ENCODE measurements at places on chromosomes 2 and 18.

DNA sequence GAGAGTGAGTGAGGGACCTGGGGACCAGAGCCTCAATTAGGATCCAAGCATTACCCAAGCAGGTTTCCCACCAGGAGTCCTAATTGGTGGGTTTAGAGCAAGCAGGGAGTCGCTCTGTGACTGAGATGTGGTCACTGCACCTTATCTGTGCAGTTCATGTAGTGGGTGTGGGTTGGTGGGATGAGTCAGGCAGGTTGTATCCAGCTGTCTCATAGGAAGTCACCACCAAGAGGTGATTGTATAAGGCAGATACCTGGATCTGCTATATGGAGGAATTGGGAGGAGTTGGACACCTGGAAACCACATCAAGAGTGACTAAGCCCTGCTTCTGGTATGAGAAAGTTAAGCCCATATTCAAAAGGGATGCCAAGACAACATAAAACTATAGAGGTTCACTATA lies 106.8 kb downstream of the ARHGAP28 start:
- DNase-seq: no peak

DNA sequence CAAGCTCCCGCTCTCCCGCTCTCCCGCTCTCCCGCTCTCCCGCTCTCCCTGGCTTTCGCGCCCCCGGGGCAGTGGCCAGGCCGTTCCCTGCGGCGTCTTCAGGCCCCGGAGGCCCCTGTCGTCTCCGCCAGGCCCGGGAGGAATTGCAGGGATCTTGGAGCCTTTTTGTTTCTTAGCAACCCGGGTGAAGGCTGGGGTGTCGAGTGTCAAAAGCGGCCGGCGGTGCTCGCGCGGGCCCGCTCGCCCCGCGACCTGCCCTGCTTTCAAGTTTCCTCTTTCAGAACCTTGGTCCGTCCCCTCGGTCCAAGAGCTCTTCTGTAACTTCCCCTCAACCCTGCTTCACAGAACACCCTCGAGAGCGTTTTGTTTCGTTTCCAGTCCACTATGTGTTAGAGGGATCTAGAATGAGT lies 1.4 kb downstream of the RNF138 start:
- DNase-seq: peak; percentile 49

DNA sequence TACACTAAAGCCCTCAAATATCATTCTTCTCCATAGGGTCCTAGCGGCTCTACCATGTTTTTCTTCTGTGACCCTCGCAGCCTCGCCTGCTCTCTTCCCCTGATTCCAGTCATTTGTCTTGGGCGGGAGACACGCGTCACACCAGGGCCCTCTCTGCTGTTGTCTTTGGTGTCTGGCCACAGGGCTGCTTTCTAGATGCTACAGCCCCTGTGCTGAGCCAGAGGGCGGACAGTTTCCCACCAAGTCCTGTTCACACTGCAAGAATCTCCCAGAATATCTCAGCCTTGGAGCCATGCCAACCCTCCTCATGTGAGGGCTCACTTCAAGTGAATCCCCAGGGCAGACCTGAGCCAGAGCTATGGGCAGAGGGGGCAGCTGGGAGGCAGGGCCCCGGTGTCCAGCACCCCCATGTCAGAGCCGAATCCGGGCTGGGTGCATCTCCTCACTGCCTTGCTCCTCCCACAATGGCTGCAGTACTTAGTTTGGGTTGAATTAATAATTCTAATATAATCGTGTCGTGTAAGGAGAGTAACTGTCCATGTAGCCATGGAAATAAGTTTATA lies 42.1 kb downstream of the DIPK1C start:
- DNase-seq: no peak

DNA sequence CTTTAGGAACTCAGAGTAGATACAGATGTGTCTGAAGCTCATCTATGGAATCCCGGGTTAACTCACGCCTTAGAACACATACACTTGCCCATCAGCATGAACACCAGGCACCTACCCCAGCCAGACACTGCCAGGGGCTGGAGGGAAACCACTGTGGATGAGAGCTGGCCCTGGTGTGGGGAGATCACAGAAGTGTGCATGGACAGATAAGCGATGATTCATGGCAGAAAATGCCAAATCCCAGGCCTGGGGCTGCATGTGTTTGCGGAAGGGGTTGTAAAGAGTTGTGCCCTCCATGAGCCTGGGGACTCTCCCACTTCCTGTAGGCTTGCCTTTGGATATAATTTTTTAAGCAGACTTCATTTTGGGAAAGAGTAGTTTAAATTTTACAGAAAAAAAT lies 193.4 kb downstream of the FHOD3 start:
- peak; percentile 19 for DNase-seq

DNA sequence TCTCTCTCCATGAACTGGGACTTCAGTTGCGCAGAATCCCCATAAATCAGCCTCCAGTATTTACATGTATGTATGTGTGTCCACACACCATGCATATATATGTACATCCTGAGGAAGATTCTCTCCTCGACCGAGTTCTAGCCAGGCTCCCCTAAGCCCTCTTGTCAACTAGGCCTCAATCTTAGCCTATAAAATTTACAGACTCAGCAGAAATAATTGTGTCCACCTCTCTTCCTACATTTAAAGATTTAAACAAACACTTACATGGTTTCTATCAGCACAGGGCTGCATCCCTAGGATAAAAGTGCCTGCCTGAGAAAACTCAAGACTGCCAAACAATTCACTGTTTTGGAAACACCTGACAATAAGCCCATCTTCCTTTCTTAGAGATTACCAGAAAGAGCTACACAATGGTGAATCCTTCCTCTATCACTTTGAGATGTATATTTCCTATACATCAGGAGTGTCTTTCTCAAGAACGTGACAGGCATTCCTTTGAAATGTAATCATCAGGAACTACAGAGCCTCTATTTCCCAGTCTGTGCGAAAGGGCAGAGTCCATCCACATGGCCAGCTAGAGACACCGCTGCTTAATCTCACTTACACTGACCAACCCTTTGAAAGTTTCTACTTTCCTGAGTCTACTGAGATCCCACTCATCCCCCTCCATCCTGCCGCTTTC lies 39.5 kb downstream of the ZNF519 start:
- DNase-seq: no peak

DNA sequence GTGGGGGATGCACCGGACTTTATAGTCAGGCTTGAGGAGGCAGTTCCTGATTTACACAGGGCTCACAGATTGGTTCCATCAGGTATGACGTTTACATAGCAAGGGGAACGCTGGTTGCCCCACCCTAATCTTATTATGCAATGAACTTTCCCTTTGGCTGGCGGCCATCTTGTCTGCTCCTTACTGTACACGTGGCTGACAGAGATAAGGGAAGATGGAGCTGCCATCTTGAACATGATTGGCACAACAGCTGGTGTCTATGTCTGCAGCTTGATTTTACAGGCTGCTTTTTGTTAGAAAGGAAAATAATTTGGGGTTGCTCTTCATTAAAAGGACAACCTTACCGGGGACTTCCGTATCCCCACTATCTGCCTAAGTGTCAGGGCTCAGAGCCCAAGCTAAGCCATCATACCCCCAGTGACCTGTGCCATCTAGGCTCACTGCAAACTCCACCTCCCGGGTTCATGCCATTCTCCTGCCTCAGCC lies 33.5 kb upstream of the ATG16L1 start:
- peak; percentile 97 for DNase-seq

DNA sequence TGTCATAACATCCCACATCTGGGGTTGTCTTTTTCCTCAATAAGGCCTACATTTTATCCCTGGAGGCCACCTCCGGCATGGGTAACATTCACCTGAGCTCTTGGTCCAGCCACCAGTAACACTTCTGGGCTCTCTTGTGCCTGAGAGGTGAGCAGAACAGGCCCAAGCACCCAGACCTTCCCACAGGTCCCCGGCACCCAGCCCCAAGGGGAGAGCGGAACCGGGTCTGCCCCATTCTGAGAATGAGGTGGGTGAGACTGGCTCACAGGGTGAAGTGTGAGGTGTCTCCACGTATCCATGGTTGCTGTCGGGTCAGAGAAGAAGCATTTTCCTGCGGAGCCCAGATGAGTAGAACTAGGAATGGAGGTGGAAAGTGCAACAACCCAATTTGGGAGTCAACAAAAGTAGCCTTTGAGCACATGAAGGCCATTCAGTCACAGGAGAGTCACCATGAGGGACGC lies 496.7 kb upstream of the MYT1L start:
- DNase-seq: no peak

DNA sequence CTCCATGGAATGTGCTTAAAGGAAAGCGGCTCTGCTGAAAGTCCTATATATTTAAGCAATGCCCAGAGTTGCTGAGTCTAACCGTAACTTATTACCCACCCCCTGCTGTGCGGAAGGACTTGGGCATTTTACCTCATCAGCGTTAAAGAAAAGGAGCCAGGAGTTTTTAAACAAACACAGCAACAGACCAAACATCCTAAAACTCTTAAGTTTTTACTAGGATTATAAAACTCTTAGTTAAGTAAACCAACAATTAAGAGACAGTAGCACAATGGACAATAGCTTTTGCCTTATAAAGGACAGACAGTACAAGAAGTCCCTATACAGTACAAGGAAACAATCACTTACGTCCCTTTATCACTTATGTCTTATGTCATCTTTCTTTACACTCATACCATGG lies 90.2 kb downstream of the ZNF521 start:
- DNase-seq: no peak

DNA sequence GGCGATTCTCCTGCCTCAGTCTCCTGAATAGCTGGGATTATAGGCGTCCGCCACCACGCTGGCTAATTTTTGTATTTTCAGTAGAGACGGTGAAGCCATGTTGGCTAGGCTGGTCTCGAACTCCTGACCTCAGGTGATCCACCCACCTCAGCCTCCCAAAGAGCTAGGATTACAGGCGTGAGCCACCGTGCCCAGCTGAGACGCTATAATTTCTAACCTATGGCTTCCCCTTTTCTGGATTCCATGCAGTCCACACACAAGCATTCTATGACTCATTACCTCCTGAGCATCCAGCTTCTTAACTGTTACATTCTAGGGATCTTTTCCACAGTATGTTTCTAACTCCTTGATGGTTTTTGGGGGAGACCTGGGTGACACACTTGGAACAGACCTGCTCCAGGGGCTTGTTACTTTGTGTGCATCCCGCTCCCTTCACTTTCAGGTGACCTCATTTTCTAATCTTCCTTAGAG lies 11.8 kb upstream of the KCMF1 start:
- no peak for DNase-seq

DNA sequence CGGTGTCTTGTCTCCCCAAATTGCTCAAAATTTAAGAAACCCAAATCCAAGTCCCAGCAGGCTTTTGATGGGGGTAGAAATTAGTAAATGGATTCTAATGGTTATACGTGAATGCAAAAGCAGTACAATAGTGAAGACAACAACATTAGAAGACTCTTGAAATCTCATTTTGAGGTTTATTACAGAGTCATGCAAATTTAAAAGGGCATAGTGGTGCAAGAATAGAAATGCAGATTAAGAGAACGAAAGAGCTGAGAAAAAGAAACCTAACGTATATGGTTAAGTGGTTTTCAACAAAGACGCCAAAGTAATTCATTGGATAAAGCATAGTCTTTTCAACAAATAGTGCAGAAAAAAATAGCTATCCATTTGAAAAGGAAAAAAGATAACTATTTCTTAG lies 33.2 kb upstream of the CXXC1 start:
- no peak for DNase-seq

- peak; percentile 41 for DNase-seq
Measured at GRCh38 chr18:5890331-5891183, 4.8 kb downstream of the TMEM200C start.

- DNase-seq: no peak
Measured at GRCh38 chr2:210713122-210713521, 156.7 kb downstream of the CPS1 start.

- DNase-seq: no peak
Measured at GRCh38 chr2:34266908-34267697, 668.0 kb upstream of the FAM98A start.

DNA sequence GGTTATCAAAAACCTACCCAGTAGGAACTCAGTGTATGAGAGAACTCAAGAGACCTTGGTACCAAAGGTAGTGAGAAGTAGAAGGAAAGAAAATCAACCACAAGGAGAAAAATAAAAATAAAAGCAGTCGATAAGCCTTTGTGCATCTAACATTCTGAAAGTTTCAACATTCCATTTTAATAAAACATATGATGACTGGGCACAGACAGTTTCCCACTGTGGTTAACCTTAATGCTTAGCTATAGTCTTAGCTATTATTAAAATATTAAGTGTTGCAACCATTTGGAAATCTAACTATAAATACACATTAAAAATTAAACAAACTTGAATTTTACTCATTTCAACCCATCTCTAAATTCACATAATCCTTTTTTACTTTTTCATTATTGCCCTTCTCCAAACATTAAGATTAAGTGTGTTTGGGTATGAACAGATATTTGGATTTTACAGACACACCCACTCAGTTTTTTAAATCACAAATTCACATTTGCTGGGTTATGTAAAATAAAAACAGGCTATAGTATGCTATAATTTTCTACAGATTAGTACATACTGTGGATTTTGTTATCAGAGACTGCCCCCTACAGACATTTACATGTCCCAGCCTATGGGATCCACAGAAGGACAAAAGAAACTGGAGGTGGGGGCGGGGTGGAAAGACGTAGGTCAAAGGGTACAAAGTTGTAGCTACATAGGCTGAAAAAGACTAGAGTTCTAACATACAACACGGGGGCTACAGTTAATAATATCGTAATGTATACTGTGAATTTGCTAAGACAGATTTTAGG lies 32.8 kb downstream of the SRBD1 start:
- peak; percentile 83 for DNase-seq

DNA sequence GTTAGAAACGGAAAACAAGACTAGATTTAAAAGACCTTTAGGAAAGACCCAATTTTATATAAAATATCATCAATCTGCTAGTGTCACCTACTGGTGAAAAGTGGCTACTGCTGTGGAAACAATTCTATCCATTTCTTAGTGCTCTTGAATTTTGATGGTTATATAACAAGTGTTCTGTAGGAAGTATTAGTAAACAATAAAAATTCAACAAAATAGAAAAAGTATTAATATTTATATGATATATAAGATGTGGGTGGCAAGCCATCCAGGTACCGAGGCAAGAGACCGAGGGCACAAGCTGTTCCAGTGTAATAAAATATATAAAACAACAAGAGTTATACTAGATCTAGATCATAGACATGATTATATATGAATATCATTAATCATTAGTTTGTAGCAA lies 6.2 kb upstream of the TMEM87B start:
- DNase-seq: peak; percentile 83
